Ascending aorta (tissue), 2 donors: ENCODE measurements at places on chromosomes 6 and 20. TPM values are rescaled to one million over a fixed set of nuclear protein-coding genes. Genes with fewer than 3 reads are reported as not detected.

- no peak for DNase-seq
- H3K36me3 ChIP-seq = no peaks in the 10 kb centered on the region
- no peaks in the 10 kb centered on the region for H3K27me3 ChIP-seq
- H3K27ac ChIP-seq = no peak overlapping the region
- H3K4me1 ChIP-seq = no peaks in the 10 kb centered on the region
- no peak overlapping the region for H3K4me3 ChIP-seq
Observed at GRCh38 chr20:17407550-17407949, 123.6 kb downstream of the BFSP1 start.

DNA sequence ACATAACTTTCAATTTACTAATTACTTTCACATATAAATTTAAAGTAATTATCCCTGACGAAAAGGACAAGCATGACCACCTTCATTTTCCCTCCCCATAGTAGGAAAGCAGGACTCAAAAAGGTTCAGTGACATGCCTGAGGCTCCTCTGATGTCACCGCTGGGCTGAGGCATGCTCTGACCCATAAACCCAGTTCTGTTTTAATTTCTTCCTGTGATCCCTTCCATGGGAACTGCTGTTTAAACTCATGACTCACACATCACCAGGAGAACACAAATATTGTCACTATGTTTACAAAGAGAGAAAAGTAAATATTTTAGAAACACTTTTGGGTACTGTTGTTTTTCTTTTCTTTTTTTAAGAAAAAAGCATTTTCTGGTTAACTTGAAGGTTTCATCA is 38.0 kb upstream of the NR2E1 start:
- no peak for DNase-seq
- no peaks in the 10 kb centered on the region for H3K36me3 ChIP-seq
- no peak overlapping the region for H3K4me3 ChIP-seq
- H3K27ac ChIP-seq = no peak overlapping the region
- H3K27me3 ChIP-seq = no peaks in the 10 kb centered on the region

DNA sequence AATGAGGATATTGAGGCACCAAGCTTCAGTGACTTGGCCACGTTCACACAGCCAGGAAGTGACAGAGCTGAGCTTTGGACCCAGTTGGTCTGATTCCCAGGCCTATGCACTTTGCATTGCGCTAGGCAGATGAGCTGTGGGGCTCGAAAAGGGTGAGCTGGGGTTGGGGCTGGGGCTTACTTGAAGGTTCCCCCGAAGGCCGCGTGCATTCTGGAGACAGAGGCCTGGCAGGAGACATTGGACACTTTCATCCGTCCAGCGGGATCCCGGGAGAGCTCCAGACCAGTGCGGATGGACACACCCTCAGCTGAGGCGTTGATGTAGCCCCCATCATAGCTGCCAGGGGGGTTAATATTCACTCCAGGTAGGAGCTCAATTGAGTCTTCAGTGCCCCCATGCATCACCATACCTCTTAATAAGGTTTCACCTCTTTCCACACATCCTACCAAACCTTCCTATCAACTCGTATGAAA is 2.6 kb downstream of the PLTP start:
- H3K4me1 ChIP-seq = peaks cover 13% of the 10 kb centered on the region
- H3K27ac ChIP-seq = no peak overlapping the region
- no peak for DNase-seq
- no peak overlapping the region for H3K4me3 ChIP-seq
- no peaks in the 10 kb centered on the region for H3K36me3 ChIP-seq
- no peaks in the 10 kb centered on the region for H3K27me3 ChIP-seq

DNA sequence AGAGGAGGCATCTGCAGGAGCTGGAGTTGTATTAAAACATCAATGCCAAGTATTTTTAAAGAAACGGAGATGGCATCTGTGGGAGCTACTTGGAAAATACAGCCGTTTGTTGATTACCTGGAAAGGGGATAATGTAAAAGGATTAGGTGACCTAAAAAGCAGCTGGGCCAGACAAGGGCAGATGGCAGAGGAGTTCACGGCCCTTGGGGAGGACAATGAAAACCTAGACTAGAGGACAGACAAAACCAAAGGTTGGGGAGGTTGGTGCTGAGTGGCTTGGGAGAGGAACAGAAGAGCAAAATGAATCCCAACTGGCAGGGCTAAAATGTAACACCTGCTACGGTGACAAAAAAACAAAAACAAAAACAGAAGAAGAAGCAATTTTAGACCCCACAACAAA is 260.5 kb upstream of the JARID2 start:
- no peak for DNase-seq
- H3K27ac ChIP-seq = no peak overlapping the region
- no peak overlapping the region for H3K4me3 ChIP-seq
- H3K27me3 ChIP-seq = no peaks in the 10 kb centered on the region
- no peaks in the 10 kb centered on the region for H3K36me3 ChIP-seq

The TXLNB gene
- not detected for total RNA-seq

The CCM2L gene
- 38.6 TPM for total RNA-seq

DNA sequence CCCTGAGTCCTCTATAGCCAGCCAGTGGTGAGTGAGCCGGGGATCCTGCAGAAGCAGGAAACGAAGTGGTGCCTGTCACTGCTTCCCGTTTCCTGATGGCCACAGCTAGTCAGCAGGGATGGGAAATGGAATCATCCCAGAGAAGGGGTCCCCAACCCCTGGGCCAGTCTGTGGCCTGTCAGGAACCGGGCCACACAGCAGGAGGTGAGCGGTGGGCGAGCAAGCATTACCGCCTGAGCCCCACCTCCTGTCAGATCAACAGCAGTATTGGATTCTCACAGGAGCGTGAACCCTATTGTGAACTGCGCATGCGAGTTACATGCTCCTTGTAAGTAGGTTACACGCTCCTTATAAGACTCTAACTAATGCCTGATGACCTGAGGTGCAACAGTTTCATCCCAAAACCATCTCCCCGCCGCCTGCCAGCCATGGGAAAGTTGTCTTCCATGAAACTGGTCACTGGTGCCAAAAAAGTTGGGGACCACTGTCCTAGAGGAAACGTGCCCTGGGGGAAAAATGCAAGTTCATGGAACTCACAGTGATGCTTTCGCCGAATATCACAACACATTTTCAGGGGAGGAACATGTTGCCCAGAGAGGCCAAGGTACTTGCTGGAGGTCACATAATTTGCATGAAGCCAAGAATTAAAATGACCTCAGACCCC is 113.8 kb downstream of the JPH2 start:
- no peaks in the 10 kb centered on the region for H3K4me1 ChIP-seq
- H3K27ac ChIP-seq = no peak overlapping the region
- H3K4me3 ChIP-seq = no peak overlapping the region
- no peak for DNase-seq
- H3K27me3 ChIP-seq = no peaks in the 10 kb centered on the region

DNA sequence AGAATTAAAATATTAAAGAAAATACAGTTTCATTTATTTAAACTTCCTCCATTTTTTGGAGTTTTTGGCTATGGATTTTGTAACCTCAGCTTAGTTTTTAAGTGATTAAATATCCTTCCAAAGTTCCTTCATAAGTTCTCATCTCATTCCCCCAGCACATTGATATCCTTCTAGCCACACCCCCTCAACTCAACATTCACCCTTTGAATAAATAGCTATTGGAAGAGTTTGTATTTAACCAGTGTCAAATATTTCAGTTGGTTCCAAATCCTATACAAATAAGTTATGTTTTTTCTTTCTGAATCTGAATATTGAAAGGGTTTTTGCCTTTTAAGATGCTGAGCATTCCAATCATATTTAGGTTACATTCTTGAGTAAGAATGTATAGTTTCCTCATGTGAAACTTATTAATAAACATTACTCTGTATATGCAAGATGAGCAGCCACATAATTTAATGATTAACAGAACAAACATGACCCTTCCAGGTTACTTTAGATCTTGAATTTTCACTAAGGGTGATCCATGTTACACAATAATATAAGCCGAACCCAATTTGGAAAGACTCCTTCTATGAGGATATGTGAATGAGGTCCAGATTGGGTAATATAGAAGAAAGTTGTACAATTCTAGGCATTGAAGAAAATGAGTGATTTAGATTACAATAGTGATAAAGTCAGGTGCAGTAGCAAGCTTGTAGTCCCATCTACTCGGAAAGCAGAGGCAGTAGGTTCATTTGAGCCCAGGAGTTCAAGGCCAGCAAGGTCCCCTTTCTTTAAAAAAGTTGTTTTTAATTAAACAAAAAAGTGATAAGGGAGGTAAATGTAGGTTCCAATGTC is 13.6 kb downstream of the GLYATL3 start:
- H3K27ac ChIP-seq = no peak overlapping the region
- no peak overlapping the region for H3K4me3 ChIP-seq
- no peaks in the 10 kb centered on the region for H3K4me1 ChIP-seq
- DNase-seq = no peak
- no peaks in the 10 kb centered on the region for H3K36me3 ChIP-seq
- no peaks in the 10 kb centered on the region for H3K27me3 ChIP-seq

DNA sequence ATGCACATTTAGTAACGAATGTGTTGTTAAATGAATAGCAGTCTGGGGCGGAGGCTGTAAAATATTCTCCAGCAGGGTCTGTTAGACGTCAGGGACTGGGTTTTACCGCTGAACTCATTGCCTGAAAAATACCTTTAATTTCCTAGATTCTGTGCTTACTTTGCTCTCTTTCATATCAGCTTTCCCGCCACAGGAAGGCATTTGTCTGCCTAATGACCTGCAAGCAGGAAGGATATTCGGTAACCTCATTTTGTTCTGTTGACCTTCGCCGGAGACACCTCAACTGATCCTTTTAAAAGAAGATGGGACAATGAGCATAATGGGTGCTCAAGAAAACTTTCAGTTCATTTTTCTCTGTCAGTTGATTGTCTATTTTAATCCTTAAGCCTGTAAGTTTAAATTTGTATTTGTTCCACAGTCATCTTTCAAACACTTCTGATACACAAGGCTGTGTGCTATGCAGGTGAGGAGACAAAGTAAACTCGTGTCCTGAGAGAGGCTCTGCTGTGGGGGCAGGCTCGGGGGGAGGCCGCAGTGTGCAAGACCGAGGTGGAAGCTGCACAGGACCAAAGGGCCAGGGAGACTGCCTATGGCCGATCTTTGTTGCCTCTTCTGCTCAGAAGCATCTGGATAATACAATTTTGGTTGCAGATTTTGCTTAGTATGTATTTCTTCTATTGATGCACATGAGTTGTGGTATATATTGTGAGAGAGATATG is 27.4 kb upstream of the SIM1 start:
- no peak overlapping the region for H3K27ac ChIP-seq
- DNase-seq = no peak
- H3K27me3 ChIP-seq = no peaks in the 10 kb centered on the region
- H3K4me1 ChIP-seq = no peaks in the 10 kb centered on the region
- no peak overlapping the region for H3K4me3 ChIP-seq
- H3K36me3 ChIP-seq = no peaks in the 10 kb centered on the region

The COL10A1 gene
- total RNA-seq = not detected

The SIRPB2 gene
- total RNA-seq = 8.6 TPM

The CLPSL2 gene
- total RNA-seq = not detected

- no peaks in the 10 kb centered on the region for H3K36me3 ChIP-seq
- H3K27ac ChIP-seq = no peak overlapping the region
- H3K27me3 ChIP-seq = no peaks in the 10 kb centered on the region
- no peak overlapping the region for H3K4me3 ChIP-seq
Observed at GRCh38 chr6:122052346-122052900, 347.0 kb upstream of the HSF2 start.

The ARHGAP18 gene
- 10.7 TPM for total RNA-seq

The WFDC10B gene
- not detected for total RNA-seq

The HTR1E gene
- not detected for total RNA-seq

DNA sequence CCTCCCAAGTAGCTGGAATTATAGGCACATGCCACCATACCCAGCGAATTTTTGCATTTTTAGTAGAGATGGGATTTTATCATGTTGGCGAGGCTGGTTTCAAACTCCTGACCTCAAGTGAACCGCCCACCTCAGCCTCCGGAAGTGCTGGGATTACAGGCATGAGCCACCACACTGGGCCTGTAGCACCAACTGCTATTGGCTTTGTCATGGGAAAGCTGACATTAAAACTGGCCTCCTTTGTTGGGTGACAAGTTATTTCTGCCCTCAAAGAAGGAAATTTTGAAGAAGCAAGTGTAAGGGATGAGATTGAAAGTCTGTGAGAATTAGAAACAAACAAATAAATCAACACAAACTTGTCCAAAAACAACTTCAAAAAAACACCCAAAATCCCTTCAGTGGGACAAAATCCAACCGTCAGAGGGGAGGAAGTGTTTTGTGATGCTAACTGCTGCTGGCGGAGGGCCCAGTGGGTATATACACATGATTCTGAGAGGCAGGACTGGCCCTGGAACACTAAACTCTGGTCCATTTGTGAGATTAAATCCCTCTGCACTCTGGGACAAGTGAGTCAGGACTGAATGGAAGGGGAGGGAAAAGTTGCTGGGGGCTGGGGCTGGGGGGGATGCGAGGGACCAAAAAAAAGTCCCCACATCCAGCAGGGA is 87.5 kb upstream of the NAA20 start:
- H3K27ac ChIP-seq = peak overlapping the region; percentile 19
- DNase-seq = no peak
- no peaks in the 10 kb centered on the region for H3K27me3 ChIP-seq
- peaks cover 3% of the 10 kb centered on the region for H3K4me1 ChIP-seq
- no peaks in the 10 kb centered on the region for H3K36me3 ChIP-seq

DNA sequence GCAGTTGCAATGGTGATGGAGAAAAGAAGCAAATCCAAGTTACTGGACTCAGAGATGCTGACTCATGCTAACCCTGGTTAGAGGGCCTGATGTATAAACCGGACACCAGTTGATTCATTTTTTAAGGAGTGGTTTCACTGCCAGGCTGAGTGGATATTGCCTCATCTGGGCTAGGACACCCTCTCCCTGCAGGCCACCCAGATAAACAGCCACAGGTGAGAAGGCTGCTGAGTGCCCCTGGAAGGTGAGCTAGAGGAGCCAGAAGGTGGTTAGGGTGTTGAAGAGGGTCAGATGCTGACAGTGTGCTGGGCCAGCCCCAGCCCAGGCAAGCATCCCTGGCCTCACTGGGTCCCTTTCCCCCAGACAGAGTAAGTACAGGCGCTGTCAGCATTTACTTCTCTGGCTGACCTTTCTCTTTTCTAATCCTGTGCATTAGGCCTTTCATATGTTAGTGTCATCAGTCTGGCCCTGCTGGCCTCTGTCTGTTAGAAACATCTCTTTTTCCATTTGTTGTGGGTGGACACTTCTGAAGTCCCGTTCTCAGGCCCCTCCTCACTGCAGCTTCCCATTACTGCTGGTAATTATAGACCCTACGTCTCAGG is 13.5 kb downstream of the EPB41L1 start:
- no peaks in the 10 kb centered on the region for H3K36me3 ChIP-seq
- no peaks in the 10 kb centered on the region for H3K4me1 ChIP-seq
- H3K4me3 ChIP-seq = no peak overlapping the region

DNA sequence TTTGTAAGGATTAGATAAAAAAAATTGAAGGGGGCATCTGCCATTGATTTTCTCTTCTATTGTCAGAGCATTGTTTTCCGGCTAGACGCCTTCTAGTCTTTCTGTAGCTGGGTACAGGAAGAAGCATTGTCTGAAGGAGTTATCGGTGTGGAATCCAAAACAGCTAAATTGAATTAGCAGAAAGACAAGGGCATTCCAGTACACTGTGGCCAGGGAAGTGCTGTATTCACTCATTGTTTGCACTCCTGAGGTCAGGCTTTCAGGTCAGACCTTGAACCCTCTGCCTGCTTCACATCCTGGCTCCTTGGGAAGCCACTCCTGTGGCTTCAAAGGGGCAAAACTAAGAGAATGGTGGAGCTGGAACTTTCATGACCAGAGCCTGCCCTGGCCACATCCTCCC is 81.1 kb upstream of the SNAP25 start:
- H3K27me3 ChIP-seq = no peaks in the 10 kb centered on the region
- no peak overlapping the region for H3K27ac ChIP-seq
- DNase-seq = no peak
- no peak overlapping the region for H3K4me3 ChIP-seq
- no peaks in the 10 kb centered on the region for H3K4me1 ChIP-seq
